Muscle of leg (tissue), 16 donors: ENCODE measurements at places on chromosomes 11 and 22.

DNA sequence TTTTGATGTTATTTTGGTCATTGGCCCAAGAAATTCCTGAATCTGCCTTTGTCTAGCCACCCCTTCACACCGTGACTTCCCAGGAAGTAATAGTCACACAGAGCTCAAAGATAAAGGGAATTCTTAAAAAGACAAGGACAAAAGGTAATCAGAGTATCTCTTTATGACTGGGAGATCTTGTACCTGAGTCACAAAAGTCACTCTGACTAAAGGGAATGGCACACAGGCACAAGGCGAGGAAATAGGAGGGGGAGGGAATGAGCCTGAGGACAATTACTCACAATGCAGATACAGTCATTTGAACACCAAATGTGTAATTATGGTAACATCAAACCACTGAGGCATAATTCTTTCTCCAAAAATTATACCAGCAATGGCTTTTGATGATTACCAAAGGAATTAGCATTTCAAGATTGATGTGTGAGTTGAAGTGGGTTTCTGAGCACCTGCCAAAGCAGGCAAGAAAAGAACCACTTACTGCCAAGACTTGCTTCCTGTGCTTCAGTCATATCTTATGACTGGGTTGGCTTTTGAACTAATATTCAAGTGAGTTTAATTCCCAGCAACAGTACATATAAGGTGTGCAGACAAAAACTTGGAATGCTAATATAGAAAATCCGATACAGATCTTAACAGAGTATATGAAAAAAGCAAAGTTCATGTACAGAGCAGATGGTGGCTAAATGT lies 856.4 kb downstream of the LRRC4C start:
- DNase-seq: peak; percentile 0

GRCh38 chr11:115893461-115894099 lies 389.4 kb upstream of the CADM1 start:
- DNase-seq: no peak

DNA sequence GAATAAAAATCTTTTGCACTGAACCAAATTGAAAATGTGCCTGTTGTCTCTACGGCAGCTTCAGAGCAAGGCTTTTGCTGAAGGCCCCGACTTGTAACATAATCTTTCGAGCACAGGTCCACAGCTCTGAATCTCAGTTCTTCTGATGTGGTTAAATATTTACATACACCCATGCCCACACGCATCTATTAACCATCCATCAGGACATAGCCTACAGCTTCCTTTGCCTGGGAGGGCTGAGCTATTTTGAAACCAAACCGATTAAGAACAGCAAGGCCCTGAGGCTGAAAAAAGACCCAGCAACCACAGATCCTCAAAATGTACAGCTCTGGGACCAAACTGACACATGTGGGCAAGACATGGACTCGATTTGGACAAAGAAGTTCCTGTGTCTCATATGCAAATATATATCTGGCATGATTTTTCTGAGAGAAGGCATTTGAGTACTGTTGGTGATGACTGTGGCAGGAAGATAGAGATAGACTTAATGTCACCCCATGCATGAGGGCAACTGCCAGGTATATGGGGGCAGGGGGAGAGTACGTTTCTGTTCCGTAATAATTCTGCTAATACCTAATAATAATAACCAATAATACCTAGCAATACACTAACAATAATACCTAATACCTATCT lies 322.7 kb upstream of the PLET1 start:
- DNase-seq: no peak

- no peak for DNase-seq
Measured at GRCh38 chr11:28337701-28338100, 229.5 kb downstream of the METTL15 start.

GRCh38 chr22:32644252-32645100 lies 157.0 kb upstream of the TIMP3 start:
- peak; percentile 91 for DNase-seq

DNA sequence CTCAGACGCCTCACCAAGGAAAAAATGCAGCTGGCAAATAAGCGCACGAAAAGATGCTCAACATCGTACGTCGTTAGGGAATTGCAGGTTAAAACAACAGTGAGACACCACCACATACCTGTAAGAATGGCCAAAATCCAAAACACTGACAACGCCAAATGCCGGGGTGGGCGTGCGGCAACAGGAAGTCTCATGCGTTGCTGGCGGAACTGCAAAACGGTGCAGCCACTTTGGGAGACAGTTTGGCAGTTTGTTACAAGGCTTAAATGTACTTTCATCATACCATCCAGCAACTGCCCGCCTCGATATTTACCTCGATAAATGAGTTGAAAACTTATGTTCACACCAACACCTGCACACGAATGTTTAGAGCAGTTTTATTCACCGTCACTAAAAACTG lies 7.5 kb upstream of the CTSD start:
- DNase-seq: no peak

DNA sequence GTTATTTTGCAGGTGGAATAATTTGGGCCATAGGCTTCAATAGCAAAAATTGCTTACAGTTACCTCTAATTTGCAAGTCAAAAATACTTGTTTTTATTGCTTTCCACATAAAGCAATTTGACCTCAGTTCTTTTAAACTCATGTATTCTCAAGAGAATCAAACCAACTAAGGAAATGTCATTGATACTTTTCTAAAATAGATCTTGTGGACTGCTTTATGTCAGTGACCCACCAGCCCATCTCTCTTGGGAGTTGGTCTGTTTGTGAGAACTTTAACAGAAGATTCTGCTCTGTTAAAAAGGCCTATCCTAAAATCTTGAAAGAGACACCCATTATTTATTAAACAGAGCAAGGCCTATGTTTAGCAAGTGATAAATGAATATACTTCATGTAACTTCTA lies 75.2 kb downstream of the DDIAS start:
- no peak for DNase-seq

DNA sequence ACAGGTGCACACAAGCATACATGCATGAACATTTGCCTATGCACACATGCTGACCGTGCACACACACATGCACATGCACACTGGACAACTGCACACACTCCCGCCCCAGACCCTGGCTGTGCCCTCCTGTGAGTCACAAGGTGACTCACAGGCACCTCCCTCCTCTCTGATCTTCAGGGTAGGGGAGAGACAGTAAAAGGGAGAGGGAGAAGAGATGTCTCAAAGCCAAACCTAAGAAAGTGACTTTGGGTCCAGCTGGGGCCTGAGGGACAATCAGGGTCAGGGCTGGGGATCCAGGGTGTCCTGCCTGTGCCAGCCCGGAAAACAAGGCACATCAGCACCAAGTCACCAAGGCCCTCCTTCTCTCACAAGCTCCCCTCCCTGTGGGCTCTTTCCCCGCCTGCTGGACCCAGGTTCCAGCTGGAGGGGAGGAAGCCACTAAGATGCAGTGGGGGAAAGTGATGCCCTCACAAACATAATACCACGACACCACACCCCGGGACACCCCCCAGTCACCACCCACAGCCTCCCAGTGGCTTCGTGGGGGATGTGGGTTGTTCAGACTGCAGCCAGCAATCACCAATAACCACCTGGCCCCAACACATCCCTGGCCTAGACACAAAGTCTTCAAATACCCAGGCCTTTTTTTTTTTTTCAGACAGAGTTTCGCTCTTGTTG lies 39.3 kb downstream of the PDGFB start:
- no peak for DNase-seq

DNA sequence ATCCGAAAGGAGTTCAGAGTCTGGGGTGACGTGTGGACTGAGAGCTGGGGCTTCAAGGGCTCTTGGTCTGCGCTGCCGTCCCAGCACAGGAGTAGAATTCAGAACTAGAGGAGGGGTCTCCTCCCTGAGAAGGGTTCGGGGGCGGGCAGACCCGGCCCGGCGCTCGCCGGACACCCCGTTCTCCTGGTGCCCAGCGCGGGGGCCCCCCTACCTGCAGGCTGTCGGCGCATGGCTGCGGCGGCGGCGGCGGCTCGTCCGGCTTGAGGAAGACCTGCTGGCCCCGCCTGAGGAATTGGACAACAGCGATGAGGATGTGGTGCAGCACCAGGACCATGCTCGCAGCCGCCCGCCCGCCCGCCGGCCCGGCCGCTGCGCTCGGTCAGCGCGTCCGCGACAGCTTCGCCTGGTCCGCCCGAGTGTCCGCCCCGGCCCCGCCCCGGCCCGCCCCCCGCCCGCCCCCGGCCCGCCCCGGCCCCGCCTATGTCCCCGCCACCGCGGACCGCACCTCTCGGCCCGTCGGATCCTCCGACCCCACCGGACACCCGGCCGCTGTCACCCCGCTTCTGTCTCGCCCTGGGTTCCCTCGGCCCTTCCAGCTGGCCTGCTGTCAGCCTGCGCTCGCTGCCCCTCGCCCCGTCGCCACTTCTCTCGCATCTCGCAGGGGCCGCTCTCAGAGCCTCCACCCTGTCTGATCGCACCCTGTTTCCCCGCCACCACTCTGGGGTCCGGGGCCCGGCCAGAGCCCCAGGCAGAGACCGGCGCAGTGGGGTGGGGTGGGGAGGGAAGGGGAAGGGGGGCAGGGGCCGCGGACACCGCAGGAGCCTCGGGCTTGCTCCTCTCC lies 32.0 kb downstream of the PDE2A start:
- DNase-seq: peak; percentile 41

DNA sequence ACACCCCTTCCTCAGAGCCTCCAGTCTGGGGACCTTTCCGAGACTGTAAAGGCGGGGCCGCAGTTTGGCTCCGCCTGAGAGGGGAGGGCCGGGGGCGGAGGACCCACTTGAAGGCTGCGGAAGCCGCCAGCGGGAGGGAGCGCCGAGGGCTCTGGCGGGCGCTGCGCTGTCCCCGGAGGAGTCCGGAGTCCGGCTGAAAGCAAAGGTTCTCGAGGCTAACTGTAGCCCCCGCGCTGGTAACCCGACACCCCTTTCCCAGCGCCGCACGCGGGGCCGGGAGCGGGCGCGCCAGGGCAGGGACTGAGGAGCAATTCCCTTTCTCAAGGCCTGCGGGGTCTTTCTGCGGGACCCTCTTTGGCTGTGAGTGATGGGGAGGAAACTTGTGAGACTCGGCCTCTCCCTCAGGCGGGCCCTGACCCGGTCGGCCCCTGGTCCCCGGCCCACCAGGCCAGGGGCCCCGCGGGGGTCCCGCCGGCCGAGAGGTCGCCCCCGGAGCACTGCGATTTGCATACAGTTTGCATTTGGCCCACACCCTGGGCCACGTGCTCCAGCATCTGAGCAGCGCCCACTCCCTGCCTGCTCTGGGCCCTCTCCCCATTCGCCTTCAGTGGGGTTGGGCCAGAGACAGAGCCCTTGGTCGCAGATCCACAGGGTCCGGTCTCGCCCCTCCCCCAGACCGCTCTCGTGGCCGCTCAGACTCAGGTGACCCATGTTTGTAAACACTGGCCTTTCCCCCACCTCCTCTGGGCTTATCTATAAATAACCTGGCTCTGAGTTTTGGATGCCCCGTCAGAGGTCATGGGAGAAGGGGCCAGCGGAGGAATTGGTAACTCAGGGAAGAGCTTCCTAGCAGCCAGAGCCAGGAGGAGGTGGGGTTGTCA lies 519 bp upstream of the ART5 start:
- peak; percentile 94 for DNase-seq

- DNase-seq: no peak
Measured at GRCh38 chr22:38431266-38432010, 23.6 kb downstream of the KCNJ4 start.

GRCh38 chr22:47997052-47997590 lies 1234.7 kb downstream of the TBC1D22A start:
- no peak for DNase-seq

DNA sequence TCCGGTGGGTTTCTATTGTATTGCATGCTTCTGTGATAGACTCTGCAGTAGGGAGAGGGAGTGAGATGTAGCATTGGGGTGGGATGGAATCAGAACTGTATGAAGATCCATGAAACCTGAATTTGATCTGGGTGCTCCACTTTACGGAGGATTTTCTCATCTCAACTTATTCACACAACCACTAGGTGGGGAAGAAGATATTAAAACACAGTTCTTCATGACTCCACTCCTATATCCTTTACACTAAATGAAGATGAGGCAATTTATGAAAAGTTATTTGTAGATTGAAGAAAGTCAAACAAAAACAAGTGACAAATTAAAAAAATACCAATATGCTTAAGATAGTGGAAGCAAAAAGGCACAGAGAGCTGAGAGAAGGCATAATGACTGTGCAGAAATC lies 92.6 kb upstream of the PDGFD start:
- DNase-seq: peak; percentile 31

GRCh38 chr22:20191000-20191515 lies 40.2 kb upstream of the CCDC188 start:
- DNase-seq: no peak

DNA sequence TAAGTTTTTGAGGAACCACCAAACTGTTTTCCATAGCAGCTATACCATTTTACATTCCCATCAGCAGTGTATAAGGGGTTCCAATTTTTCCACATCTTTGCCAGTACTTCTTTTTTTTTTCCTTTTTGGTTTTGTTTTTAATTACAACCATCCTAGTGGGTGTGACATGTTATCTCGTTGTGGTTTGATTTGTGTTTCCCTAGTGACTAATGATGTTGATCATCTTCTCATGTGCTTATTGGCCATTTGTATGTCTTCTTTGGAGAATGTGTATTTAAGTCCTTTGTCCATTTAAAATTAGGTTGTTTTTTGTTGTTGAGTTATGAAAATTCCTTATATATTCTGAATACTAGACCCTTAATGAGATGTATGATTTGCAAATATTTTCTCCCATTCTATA lies 59.3 kb downstream of the STIM1 start:
- no peak for DNase-seq

GRCh38 chr11:128533472-128533871 lies 53.9 kb downstream of the ETS1 start:
- no peak for DNase-seq

- DNase-seq: no peak
Measured at GRCh38 chr11:5088556-5088955, 19.2 kb downstream of the OR52E1 start.

DNA sequence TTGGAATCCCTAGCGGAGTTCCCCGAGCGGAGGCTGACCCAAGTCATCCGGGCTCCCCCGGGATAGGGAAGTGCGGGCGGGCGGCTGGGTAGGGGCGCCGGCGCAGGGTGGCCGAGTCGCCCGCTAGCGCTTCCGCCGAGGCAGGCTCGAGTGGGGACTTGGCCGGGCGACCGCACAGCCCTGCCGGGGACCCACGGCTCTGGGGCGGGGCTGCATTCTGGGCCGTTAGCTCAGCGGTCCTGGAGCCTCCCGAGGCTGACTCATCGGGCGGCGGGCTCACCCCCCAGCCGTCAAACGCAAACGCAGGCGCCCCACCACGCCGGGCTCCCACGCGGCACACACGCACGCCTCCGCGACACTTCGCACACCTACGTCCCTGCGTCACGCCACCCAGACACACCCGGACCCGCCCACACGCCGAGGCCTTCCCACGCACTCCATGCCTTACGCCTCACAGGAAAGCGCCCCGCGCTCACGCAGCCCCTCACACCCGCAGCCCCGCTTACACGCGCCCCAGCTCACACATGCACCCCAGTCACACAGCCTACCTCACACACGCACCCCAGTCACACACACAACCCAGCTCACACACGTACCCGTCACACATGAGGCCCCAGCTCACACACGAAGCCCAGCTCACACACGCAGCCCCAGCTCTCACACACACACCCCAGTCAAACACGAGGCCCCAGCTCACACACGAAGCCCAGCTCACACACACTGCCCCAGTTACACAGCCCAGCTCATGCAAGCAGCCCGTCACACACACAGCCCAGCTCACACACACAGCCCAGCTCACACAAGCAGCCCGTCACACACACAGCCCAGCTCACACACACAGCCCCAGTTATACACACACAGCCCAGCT lies 1.2 kb downstream of the PHLDB1 start:
- DNase-seq: peak; percentile 73
